ENCODE measurements at places on chromosomes 5 and 9. TPM values are rescaled to one million over a fixed set of nuclear protein-coding genes. Genes with fewer than 3 reads are reported as not detected.

The ACO1 gene
- 26.1 TPM for total RNA-seq

The ADAMTS12 gene
- total RNA-seq = 103 TPM

The GRIN3A gene
- total RNA-seq = not detected

The CDC23 gene
- 42.4 TPM for total RNA-seq

The SEMA4D gene
- total RNA-seq = 58.3 TPM

The NUTM2F gene
- 0.15 TPM for total RNA-seq

DNA sequence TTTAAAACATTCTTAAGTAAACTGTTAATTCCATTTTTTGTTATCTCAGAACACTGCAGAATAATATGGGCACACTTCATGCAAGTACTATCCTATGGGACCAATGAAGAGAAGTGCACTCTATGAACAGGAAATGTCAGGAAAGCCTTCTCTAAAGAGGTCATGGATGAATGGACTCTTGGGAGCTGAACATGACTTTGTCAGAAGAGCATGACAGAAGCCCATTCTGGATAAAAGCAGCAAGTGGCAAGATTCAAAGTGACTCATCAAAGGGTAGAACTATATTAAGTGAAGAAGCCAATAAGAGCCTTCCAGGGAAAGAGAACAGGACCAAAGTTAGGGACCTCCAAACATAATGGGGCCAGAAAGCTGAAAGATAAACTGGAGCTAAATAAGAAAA is 94.0 kb downstream of the RAPGEF6 start:
- no peak overlapping the region for H3K27ac ChIP-seq
- peaks cover 15% of the 10 kb centered on the region for H3K4me1 ChIP-seq
- no peak overlapping the region for H3K4me3 ChIP-seq

- no peak overlapping the region for H3K4me3 ChIP-seq
- DNase-seq = no peak
- no peaks in the 10 kb centered on the region for H3K27me3 ChIP-seq
- H3K4me1 ChIP-seq = peaks cover 43% of the 10 kb centered on the region
- 0 out of 2 replicates have a peak overlapping the region, but pooled peaks have one; percentile 13 for H3K27ac ChIP-seq
- no peaks in the 10 kb centered on the region for H3K36me3 ChIP-seq
These were observed 72.8 kb downstream of the MAPKAP1 start for GRCh38 chr9:125634040-125634717.

DNA sequence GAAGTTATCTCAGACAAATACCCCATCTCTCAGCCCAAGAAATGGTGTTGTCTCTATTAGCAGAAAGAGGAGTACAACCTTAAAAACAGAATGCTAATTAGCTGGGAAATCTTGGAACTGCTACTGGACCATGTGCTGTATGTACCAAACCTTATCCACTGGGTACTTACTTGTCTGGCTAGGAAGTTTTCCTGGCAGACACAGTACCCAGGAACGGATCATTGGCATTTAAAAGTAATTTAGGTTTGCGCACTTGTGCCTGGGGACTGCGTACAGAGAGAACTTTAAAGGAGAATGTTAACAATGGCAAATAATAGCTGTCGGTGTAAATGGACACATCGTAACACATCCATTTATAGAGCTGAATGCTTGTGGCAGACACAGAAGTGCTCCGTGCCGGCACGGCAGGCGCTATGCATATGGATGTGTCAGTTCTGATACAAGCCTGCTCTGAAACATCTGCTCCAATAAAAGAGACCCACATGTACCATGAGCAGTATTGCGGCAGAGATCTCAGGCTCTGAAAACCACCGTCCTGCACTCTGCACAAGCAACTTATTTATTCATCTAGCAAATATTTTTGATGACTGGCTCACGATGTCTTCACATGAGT is 290.6 kb upstream of the PANK3 start:
- no peak overlapping the region for H3K4me3 ChIP-seq
- H3K4me1 ChIP-seq = no peaks in the 10 kb centered on the region
- no peak overlapping the region for H3K27ac ChIP-seq
- no peaks in the 10 kb centered on the region for H3K36me3 ChIP-seq
- no peak for DNase-seq

- H3K4me3 ChIP-seq = no peak overlapping the region
- H3K4me1 ChIP-seq = no peaks in the 10 kb centered on the region
- no peak overlapping the region for H3K27ac ChIP-seq
- no peaks in the 10 kb centered on the region for H3K27me3 ChIP-seq
- no peaks in the 10 kb centered on the region for H3K36me3 ChIP-seq
These were observed 33.4 kb downstream of the ACER2 start for GRCh38 chr9:19442240-19442639.

DNA sequence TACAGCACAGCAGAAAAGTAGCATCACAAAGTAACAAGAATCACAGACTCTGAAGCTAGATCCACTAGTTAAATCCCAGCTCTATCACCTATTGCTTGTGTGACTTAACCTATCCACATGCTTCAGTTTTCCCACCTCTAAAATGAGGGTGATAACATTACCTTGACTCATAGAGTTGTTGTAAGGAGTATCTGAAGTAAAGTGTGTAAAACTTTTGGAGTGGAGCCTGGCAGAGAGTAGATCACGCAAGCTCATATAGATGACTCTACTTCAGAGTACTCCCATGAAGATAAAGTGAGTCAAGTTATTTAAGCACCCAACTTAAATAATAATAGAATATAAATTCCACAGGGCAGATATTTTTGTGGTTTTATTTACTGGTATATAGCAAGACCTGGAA is 94.5 kb upstream of the FER start:
- H3K4me3 ChIP-seq = no peak overlapping the region
- H3K4me1 ChIP-seq = peaks cover 23% of the 10 kb centered on the region
- no peak for DNase-seq

- no peak for DNase-seq
- no peaks in the 10 kb centered on the region for H3K27me3 ChIP-seq
- H3K4me3 ChIP-seq = no peak overlapping the region
These were observed 12.7 kb downstream of the POLR1E start for GRCh38 chr9:37498457-37498856.

GRCh38 chr9:131709771-131710431 is 30.0 kb downstream of the RAPGEF1 start:
- no peak for DNase-seq
- no peaks in the 10 kb centered on the region for H3K27me3 ChIP-seq
- no peak overlapping the region for H3K4me3 ChIP-seq
- H3K27ac ChIP-seq = no peak overlapping the region
- H3K4me1 ChIP-seq = peaks cover 13% of the 10 kb centered on the region

DNA sequence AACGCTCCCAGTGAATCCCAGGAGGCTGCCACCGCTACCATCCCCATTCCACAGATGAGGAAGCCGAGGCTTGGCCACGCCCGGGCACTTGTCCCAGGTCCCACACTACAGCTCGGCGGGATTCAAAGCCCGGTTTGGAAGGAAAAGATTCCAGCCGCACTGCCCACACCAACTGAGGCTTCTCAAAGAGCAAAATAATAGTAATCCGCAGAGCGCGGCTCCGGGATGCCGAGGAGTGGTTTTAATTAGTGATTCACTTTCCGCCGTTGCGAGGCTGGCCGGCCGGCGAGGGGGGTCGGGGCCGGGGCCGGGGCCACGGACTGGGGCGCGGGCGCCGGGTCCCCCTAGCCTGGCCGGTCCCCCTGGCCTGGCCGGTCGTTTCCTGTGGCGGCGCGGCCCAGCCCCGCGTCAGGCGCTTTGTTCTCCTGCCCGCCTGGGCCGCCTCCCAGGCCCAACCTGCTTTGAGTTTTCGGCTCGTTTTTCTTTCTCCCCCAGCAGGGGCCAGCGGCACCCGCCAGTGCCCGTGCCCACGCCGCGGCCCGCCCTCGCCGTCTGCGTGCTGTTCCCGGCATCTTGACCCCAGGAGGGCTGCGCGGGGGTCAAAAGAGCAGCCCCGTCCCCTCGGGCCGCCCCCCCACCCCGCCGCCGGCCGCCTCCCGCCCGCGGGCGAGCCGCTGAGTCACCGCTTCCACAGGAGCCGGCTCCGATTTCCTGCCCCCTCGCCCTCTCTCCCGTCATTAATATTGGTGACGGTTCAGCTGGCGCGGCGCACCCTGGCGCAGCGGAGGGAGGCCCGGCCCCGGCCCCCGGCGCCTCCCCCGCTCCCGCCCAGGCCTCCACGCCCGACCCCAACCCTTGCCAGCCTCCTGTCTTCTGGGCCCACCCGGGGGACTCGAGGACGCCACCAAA is 31.2 kb downstream of the FGF18 start:
- no peaks in the 10 kb centered on the region for H3K27me3 ChIP-seq

GRCh38 chr9:14768405-14769229 is 46.1 kb upstream of the CER1 start:
- no peaks in the 10 kb centered on the region for H3K36me3 ChIP-seq
- H3K27ac ChIP-seq = no peak overlapping the region
- peaks cover 6% of the 10 kb centered on the region for H3K4me1 ChIP-seq
- no peaks in the 10 kb centered on the region for H3K27me3 ChIP-seq

DNA sequence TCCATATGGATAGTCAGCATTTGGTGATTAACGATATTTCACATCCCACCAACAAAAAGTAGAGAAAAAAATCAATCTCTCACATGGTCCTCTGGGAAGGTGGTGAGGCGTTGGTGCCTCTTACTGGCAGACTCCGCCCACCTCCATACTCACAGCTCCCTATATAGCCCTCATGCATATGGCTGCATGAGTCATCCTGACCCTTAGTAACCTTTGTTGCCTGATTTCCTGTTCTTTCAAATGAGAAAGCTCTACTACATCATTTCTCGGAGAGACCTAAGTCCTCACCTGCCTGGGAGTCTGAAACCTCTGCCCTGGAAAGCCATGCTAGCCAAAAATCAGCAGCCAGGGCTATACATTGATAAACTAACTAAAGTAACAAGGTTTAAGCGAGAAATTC is 33.3 kb upstream of the ABCA1 start:
- H3K36me3 ChIP-seq = no peaks in the 10 kb centered on the region
- peak overlapping the region; percentile 80 for H3K27ac ChIP-seq
- no peaks in the 10 kb centered on the region for H3K27me3 ChIP-seq
- peaks cover 22% of the 10 kb centered on the region for H3K4me1 ChIP-seq
- DNase-seq = peak; percentile 90

- no peak overlapping the region for H3K4me3 ChIP-seq
- H3K4me1 ChIP-seq = no peaks in the 10 kb centered on the region
- no peak overlapping the region for H3K27ac ChIP-seq
- H3K27me3 ChIP-seq = no peaks in the 10 kb centered on the region
These were observed 71.1 kb downstream of the ZNF474 start for GRCh38 chr5:122200450-122200849.

DNA sequence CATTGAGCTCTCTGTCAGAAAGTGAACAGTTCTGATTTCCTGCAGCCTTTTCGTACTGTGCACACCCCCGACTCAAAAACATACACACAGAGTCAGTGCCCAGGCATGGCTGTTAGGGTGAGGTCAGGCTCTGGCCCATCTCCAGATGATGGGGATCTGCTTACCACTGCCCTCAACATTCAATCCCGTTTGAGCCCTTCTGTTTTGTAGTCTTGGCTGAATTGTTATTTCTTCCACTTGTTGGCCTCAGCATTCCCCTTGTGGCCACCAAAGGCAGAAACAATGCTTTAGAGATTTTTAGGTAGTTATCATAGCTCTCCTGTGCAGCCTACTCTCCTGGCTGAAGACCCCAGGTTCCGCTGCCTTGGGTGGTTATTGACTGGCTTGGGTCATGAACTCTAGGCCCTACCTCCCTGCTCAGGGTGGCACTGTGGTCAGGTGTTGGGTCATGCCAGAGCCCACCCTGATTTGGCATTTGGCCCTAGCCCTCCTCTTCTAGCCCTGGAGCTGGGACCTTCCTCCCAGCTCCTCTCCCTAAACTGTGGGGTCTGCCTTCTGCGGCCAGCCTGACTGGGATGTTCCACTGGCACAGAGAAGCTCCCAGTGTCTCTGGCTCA is 7.8 kb upstream of the MYOZ3 start:
- H3K36me3 ChIP-seq = no peaks in the 10 kb centered on the region
- DNase-seq = no peak
- no peaks in the 10 kb centered on the region for H3K27me3 ChIP-seq
- no peak overlapping the region for H3K27ac ChIP-seq
- 0 out of 2 replicates have a peak, but pooled peaks cover 9% of the 10 kb centered on the region for H3K4me1 ChIP-seq
- no peak overlapping the region for H3K4me3 ChIP-seq

GRCh38 chr5:4252385-4252784 is 656.8 kb downstream of the IRX1 start:
- H3K4me1 ChIP-seq = no peaks in the 10 kb centered on the region
- no peaks in the 10 kb centered on the region for H3K36me3 ChIP-seq
- no peak for DNase-seq
- no peak overlapping the region for H3K27ac ChIP-seq

DNA sequence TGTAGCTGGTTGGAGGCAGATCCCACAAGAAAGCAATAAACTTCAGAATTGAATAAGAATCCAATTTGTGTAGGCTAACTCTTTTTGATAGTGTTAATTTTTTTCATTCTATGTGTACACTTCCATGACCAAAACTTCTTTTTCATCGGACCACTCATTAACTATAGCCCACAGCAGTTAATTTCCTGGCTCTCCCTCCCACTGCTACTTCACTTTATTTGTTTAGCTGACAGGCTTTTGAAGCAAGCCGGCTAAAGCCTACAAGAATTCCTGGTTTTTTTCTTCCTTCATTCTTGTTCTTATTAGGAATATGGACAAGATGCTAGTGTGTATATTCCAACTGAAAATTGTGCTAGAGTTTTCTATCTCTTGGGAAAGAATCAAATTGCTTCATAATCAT is 329.2 kb upstream of the CCNH start:
- no peak overlapping the region for H3K27ac ChIP-seq
- no peaks in the 10 kb centered on the region for H3K27me3 ChIP-seq
- peaks cover 5% of the 10 kb centered on the region for H3K4me1 ChIP-seq
- no peak overlapping the region for H3K4me3 ChIP-seq
- DNase-seq = no peak
- no peaks in the 10 kb centered on the region for H3K36me3 ChIP-seq

GRCh38 chr9:13354733-13355132 is 75.2 kb upstream of the MPDZ start:
- no peaks in the 10 kb centered on the region for H3K27me3 ChIP-seq
- no peaks in the 10 kb centered on the region for H3K36me3 ChIP-seq
- no peak for DNase-seq
- H3K4me3 ChIP-seq = no peak overlapping the region
- H3K4me1 ChIP-seq = no peaks in the 10 kb centered on the region

DNA sequence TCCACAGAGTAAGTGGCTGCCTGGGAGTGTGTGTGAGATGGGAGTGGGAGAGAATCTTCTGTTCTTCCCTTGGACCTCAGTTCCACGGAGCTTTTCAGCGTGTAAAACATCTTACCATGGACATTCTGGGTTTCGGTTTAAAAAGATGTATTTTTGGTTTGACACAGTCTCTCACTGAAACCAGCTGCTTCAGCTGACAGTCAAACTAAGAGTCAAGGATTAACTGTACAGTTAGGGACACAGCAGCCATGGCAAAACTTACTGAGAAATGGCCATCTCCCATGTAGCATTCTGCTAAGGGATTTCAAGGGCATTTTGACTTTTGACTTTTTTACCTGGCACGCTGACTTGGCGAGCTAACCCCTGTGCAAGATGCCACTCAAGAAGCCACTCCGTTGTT is 93.8 kb upstream of the IL12B start:
- no peak for DNase-seq
- no peak overlapping the region for H3K27ac ChIP-seq

- no peak for DNase-seq
- H3K4me1 ChIP-seq = no peaks in the 10 kb centered on the region
- H3K27ac ChIP-seq = no peak overlapping the region
These were observed 73.6 kb downstream of the DOCK2 start for GRCh38 chr5:169710675-169711074.

- H3K27ac ChIP-seq = no peak overlapping the region
- no peaks in the 10 kb centered on the region for H3K36me3 ChIP-seq
- no peaks in the 10 kb centered on the region for H3K4me1 ChIP-seq
- H3K4me3 ChIP-seq = no peak overlapping the region
- H3K27me3 ChIP-seq = no peaks in the 10 kb centered on the region
- DNase-seq = no peak
These were observed 168.6 kb downstream of the MACROH2A1 start for GRCh38 chr5:135230251-135230925.

- no peaks in the 10 kb centered on the region for H3K4me1 ChIP-seq
- no peaks in the 10 kb centered on the region for H3K36me3 ChIP-seq
- no peak overlapping the region for H3K27ac ChIP-seq
- 0 out of 2 replicates have a peak, but pooled peaks cover 8% of the 10 kb centered on the region for H3K27me3 ChIP-seq
- no peak overlapping the region for H3K4me3 ChIP-seq
- DNase-seq = no peak
These were observed 101.8 kb downstream of the PJA2 start for GRCh38 chr5:109307951-109308350.

All from PC-9 (cell line).